Small intestine (tissue), 16 donors: ENCODE measurements at places on chromosomes 7 and 10.
A peak's percentile ranks its signal among the peaks of the same experiment; 100 is the strongest.

DNA sequence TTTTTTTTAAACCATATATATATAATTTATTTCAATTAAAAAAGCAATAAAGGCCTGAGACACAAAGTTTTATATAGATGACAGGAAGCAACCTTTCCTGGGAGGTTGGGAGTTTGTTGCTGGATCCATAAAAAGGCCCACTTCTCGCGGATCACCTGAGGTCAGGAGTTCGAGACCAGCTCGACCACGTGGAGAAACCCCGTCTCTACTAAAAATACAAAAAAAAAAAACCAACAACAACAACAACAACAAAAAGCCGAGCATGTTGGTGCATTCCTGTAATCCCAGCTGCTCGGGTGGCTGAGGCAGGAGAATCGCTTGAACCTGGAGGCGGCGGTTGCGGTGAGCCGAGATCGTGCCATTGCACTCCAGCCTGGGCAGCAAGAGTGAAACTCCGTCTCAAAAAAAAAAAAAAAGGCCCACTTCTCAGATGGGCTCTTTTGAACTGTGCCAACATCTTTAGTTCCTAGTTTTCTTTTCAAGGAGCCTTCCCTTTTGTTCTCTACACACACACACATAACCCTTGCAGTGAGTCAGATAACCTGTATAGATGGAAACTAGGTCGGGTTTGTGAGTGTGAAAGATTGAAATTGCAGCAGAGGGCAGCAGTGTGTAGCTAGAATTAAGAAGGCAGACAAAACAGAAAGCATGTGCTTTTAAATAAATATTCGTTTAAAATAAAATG, 1.2 kb upstream of the SMNDC1 start:
- H3K4me3 ChIP-seq = no peak overlapping the region
- H3K4me1 ChIP-seq = peaks cover 5% of the 10 kb centered on the region
- H3K36me3 ChIP-seq = peaks cover 3% of the 10 kb centered on the region
- DNase-seq = peak; percentile 82
- H3K27ac ChIP-seq = peak overlapping the region; percentile 90
- H3K27me3 ChIP-seq = no peaks in the 10 kb centered on the region

GRCh38 chr7:71735961-71736556, 604.1 kb downstream of the GALNT17 start:
- DNase-seq = peak; percentile 71
- H3K27ac ChIP-seq = no peak overlapping the region
- H3K36me3 ChIP-seq = no peaks in the 10 kb centered on the region
- no peak overlapping the region for H3K4me3 ChIP-seq
- H3K27me3 ChIP-seq = no peaks in the 10 kb centered on the region
- no peaks in the 10 kb centered on the region for H3K4me1 ChIP-seq

GRCh38 chr10:58107506-58107905, 160.2 kb downstream of the IPMK start:
- H3K36me3 ChIP-seq = no peaks in the 10 kb centered on the region
- no peak overlapping the region for H3K27ac ChIP-seq
- no peak overlapping the region for H3K4me3 ChIP-seq
- H3K27me3 ChIP-seq = no peaks in the 10 kb centered on the region
- no peaks in the 10 kb centered on the region for H3K4me1 ChIP-seq

GRCh38 chr10:132283604-132284382, 24.0 kb downstream of the STK32C start:
- H3K4me3 ChIP-seq = no peak overlapping the region
- H3K27ac ChIP-seq = no peak overlapping the region
- DNase-seq = peak; percentile 70
- no peaks in the 10 kb centered on the region for H3K27me3 ChIP-seq

GRCh38 chr7:117112640-117113039, 159.3 kb downstream of the ST7 start:
- no peaks in the 10 kb centered on the region for H3K36me3 ChIP-seq
- no peaks in the 10 kb centered on the region for H3K27me3 ChIP-seq
- no peak overlapping the region for H3K4me3 ChIP-seq

GRCh38 chr7:5827755-5828154, 46.3 kb upstream of the RNF216 start:
- no peak overlapping the region for H3K27ac ChIP-seq
- peaks cover 2% of the 10 kb centered on the region for H3K27me3 ChIP-seq
- no peaks in the 10 kb centered on the region for H3K36me3 ChIP-seq
- no peak overlapping the region for H3K4me3 ChIP-seq
- H3K4me1 ChIP-seq = peaks cover 4% of the 10 kb centered on the region

- no peaks in the 10 kb centered on the region for H3K4me1 ChIP-seq
- no peak overlapping the region for H3K27ac ChIP-seq
- no peak overlapping the region for H3K4me3 ChIP-seq
- DNase-seq = no peak
- no peaks in the 10 kb centered on the region for H3K27me3 ChIP-seq
These were observed 44.0 kb downstream of the IMMP2L start for GRCh38 chr7:111518264-111518663.

DNA sequence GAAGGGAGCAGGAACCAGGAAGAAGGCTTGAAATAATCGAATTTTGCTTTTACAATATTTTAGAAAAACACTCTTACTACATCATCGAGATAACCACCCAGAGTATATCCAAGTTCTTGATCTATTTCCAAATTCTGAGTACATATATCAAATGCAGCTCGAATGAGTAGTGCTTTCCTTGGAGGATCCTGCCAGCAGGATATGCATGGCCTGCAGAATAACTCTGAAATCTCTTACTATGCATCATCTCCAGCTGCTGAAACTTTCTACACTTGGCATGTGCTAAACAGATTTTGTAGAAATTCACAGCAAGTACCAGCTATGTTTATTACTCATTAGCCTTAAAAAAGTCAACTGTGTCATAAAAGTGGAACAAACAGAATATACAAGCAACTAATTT, 44.0 kb upstream of the ANK3 start:
- H3K27me3 ChIP-seq = no peaks in the 10 kb centered on the region
- DNase-seq = no peak
- no peak overlapping the region for H3K27ac ChIP-seq

DNA sequence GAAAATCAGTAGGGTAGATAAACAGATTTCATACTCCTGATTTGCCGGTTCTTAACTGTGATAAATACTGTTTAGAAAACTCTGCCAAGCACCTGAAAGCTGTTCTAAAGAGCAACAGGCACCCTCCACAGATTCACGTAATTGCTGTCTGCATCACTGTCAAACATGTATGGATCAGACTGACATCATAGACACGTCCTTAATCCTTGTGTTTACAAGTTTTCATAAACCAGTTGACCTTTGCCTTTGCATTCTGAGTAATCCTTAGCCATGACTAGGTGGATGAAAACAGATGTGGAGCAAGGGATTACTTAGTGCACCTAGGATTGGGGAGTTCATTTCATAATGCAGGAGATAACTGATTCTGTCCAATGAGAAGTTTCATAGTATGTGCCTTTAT, 41.6 kb downstream of the SLC39A12 start:
- no peaks in the 10 kb centered on the region for H3K27me3 ChIP-seq
- DNase-seq = no peak
- no peaks in the 10 kb centered on the region for H3K4me1 ChIP-seq
- no peak overlapping the region for H3K27ac ChIP-seq
- H3K4me3 ChIP-seq = no peak overlapping the region
- no peaks in the 10 kb centered on the region for H3K36me3 ChIP-seq

- H3K27ac ChIP-seq = no peak overlapping the region
- no peaks in the 10 kb centered on the region for H3K4me1 ChIP-seq
- no peaks in the 10 kb centered on the region for H3K27me3 ChIP-seq
These were observed 77.6 kb upstream of the UNC5B start for GRCh38 chr10:71134732-71135211.

- no peaks in the 10 kb centered on the region for H3K36me3 ChIP-seq
- no peaks in the 10 kb centered on the region for H3K4me1 ChIP-seq
- DNase-seq = no peak
- no peaks in the 10 kb centered on the region for H3K27me3 ChIP-seq
- no peak overlapping the region for H3K27ac ChIP-seq
These were observed 128.5 kb downstream of the PTEN start for GRCh38 chr10:87991946-87992345.

DNA sequence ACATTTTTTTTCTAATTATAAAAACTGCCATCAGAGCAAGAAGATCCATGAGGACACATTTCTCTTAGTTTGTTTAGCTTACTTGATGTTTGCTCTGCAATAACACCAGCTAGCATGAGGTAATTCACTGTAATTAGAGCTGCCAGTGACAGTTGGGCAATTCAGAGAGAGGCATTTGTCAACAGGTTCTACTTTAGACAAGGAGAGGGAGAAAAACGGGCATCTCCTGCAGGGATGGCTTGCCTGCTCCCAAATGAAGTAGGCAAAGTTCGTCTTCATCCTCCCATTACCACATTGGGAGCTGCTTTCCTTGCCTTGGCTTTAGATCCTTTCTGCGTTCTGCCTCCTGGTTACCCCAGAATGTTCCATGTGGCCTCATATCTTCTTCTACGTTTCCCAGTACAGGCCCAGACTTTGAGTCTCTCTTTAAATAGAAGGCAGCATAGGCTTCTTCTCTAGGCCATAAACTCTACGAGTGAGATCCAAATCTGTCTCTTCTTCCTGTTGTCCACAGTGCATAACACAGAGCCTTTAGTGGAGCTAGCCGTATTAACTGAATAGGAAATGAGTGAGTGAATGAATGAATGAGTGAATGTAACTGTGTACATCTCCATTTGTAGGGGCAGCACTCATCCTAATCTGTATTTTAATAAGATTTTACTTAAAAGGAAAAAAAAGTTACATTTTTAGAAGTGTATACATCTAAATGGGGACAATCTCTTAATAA, 21.2 kb downstream of the ASB15 start:
- no peaks in the 10 kb centered on the region for H3K4me1 ChIP-seq
- H3K4me3 ChIP-seq = no peak overlapping the region
- no peaks in the 10 kb centered on the region for H3K36me3 ChIP-seq
- H3K27me3 ChIP-seq = no peaks in the 10 kb centered on the region
- no peak overlapping the region for H3K27ac ChIP-seq

DNA sequence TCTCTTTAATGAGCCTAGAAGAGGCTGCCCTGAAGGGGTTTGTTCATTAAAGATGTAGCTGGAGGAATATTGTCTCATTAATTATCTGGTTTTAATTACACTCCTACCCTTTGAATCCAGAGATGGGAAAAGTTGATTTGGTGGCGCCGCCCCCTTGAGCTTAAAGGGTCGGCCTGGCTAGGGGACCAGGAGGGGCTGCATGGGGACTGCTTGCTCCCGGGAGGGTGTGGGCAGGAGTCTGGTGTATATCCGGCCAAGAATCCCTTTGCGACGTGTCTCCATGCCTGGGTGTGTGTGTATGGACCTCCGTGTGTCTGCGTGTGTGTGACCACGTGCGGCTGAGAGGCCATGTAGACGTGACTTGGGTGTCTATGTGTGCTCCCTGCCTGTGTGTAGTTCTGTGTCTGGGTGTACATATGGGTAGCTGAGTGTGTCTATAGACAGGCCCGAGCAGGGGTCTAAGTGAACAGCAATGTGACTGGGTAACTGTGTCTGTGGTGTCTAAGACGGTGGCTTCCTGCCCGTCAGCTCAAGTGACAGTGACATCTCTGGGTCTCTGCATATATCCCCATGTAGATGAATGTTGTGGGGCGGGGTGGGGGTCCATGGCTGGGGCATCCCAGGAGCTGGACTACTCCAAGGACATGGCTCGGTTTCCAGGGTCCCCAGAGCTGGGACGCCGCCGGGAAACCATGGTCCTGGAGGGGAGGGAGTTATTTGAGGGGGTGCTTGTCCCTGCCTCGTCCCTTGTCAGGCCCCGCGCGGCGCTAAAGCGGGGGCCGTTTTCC, 10.7 kb downstream of the LBX1 start:
- peaks cover 16% of the 10 kb centered on the region for H3K4me1 ChIP-seq
- peaks cover 7% of the 10 kb centered on the region for H3K27me3 ChIP-seq
- no peaks in the 10 kb centered on the region for H3K36me3 ChIP-seq
- DNase-seq = no peak
- H3K27ac ChIP-seq = no peak overlapping the region
- H3K4me3 ChIP-seq = no peak overlapping the region
